ENCODE measurements at places on chromosomes 2 and 18. TPM values are rescaled to one million over a fixed set of nuclear protein-coding genes. Genes with fewer than 3 reads are reported as not detected.

The CHRNA1 gene
- 177 TPM for polyA plus RNA-seq

The UGT1A9 gene
- not detected for polyA plus RNA-seq

The BCL11A gene
- polyA plus RNA-seq = 13.8 TPM

GRCh38 chr18:70165936-70166335, 39.6 kb downstream of the RTTN start:
- no peak for DNase-seq

DNA sequence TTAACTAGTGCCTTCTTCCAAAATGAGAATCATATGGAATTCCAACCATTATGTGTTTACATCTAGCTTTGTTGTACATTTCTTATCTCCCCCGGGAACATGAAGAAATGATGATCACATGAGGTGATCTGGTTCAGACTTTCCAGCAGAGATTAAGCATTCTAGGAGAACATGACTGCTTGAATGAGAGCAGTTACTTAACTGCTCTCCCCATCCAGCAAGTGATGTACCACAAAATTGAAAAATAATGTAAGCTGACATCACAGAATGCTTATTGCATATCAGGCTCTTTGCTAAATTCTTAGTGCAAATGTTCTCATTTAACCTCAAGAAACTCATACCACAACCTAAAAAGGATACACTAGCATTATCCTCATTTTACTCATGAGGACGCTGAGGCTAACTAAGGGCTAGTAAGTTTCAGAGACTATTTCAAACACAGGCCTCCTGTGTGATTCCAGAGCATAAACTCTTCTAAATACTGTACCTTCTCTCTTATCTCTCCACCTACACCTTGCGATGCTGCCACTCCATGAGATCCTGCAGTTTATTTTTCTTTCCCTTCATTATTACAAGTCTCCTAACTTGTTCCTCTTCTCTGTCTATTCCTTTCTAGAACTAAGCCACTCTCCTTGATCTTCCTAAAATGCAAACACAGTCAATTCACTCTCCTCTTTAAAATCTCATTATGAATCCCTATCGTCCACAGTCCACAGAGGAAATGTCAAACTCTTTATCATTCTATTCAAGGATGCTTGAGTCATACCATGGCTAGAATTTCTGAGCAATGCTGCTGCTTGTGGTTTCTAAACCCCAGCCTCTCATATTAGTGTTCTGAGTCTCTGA, 1224.8 kb upstream of the ZEB2 start:
- DNase-seq = no peak

DNA sequence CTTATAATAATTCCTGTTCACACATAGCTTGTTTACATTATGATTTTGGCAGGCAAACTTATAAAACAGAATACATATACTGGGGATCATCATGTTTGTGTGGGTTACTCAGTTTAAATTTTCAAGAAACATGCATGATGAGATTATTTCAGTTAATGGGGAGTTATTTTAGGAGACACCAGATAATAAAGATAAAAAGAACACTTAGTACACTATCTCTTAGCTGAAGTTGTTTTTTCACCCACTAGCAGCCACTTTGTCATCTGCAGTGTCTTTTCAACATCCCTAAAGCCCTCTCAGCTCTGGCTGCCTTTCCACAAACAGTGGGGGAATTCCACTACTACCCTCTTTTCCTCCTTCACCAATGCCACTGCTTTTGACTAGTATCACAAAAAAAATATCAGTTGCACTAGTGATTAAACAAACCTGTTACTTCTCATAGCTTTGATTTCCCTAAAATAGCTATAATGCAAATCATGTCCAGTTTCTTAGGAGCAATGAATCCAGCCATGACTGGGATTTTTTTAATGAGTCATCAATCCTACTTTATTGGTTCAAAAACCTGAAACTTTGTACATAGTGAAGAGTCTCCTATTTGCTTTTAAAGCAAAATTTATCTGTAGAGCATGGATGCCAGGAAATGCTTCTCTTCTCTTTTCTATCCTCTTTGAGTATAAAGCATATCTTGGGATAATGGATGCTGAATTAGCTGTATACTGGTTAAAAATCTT, 156.7 kb upstream of the TFPI start:
- no peak for DNase-seq

DNA sequence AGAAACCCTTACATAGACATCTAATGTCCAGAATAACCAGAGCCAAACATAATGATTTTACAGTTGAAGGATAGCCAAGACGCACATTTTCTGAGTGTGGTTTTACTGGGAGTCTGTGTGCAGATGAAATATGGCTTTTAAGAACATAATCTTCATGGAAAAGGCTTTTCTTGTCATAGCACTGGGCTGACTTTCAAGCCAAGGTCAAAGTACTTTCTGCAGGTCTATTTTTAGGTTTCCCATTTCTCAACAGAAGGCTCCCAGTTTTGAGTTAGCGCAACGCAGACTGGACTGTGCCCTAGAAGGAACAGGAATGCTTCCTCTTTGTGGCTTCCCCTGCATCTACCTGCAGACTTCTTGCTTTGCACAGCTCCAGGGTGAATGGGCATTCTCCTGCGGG, 92.3 kb upstream of the UPP2 start:
- no peak for DNase-seq

- DNase-seq = no peak
These were observed 7.5 kb upstream of the BCL11A start for GRCh38 chr2:60560734-60561644.

DNA sequence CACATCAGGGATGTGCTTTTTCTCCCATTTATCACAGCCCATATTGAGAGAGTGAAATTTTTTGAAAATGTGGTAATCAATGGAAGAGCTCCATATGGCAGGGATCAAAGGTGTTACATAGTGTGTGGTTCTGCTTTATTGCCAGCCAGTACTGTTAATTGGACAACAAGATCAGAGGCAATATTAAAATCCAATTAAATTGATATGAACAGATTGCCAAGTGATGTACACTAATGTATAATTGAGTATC, 338.9 kb downstream of the BCL11A start:
- no peak for DNase-seq

GRCh38 chr2:26269571-26270158, 24.9 kb downstream of the HADHB start:
- DNase-seq = no peak

- no peak for DNase-seq
These were observed 12.8 kb downstream of the CKAP2L start for GRCh38 chr2:112751451-112752197.

DNA sequence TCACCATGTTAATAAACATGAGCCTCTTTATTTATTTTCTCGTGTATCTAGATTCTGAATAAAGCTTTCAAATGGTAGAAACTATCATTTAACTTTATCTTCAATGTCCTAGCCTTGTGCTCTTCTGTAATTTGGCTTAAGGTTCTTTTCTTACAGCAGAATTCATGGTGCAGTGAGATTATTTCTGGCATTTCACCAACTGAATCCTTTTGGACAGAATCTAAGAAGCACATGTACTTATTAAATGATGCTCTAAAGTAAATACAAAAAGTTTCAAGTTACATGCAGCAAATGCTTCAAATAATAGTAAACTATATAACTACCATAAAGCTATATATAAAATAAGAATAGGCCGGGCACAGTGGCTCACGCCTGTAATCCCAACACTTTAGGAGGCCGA, 65.9 kb downstream of the AP1S3 start:
- DNase-seq = no peak

Data from muscle of arm (tissue), 14 donors.